ENCODE measurements at places on chromosomes 5 and 9. TPM values are rescaled to one million over a fixed set of nuclear protein-coding genes. Genes with fewer than 3 reads are reported as not detected.

GRCh38 chr5:154377754-154378533 lies 67.9 kb upstream of the SAP30L start:
- DNase-seq = no peak

DNA sequence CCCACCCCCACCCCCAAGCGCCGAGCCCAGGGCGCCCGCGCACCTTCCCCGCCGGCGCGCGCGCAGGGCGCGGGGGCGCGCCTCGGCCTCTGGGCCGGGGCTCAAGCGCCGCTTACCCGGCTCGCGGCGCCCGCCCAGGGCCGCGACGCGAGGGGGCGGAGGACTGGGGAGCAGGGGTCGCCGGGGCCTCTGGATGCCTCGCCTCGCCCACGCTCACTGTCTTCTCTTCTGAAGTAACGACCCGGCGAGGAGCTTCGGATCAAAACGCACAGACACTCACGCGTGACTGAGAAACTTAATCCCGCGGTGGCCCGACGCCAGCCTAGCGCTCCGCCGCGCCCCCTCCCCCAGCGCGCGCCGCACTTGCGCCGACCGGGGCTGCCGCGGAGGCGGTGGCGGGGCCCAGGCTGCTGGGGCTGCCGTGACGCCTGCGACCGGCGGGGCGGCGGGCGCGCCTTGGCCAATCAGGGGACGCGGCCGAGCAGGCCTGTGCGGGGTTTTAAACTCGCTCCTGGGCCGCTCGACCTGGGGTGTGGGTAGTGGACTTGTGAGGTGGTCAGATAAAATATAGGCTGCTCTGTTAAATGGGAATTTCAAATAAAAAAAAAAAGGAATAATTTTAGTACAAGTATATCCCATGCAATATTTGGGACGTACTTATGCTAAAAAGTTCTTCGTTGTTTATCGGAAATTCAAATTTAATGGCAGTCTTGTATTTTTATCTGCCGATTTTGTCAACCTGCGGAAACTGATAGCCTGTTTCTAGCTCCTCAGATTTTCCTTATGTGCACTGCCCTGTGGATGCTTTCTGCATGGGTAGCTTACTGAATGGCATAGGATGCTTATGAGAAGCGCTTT lies at the start of gene MPDZ:
TSS of gene MPDZ (minus strand) at position 409 of the 858 bp plus-strand sequence. CDS start 29,377 bp downstream, outside the sequence.
- DNase-seq = no peak

The GCNT4 gene
- 0.28 TPM for total RNA-seq

The OLFM1 gene
- 0.37 TPM for total RNA-seq

GRCh38 chr9:127935765-127936221 lies 1.9 kb downstream of the DPM2 start:
- no peak for DNase-seq

DNA sequence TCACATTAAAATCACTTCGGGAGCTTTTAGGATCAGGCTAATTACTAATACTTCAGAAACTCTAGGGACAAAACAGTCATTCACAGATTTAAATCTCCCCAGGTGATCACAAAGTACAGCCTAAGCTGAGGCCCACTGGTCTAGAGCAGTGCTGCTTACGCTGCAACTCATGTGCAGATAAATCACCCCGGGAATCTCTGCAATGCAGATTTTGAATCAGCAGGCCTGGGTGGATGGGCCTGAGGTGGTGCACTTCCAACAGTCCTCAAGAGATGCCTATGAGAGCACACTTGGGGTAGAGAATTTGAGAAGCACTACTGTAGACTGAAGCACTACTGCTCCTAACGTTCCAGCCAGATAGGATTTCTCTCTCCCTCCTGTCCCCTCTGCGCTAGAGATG lies 28.4 kb downstream of the CSF1R start:
- DNase-seq = no peak
